ENCODE measurements at places on chromosomes 1 and 21.

DNA sequence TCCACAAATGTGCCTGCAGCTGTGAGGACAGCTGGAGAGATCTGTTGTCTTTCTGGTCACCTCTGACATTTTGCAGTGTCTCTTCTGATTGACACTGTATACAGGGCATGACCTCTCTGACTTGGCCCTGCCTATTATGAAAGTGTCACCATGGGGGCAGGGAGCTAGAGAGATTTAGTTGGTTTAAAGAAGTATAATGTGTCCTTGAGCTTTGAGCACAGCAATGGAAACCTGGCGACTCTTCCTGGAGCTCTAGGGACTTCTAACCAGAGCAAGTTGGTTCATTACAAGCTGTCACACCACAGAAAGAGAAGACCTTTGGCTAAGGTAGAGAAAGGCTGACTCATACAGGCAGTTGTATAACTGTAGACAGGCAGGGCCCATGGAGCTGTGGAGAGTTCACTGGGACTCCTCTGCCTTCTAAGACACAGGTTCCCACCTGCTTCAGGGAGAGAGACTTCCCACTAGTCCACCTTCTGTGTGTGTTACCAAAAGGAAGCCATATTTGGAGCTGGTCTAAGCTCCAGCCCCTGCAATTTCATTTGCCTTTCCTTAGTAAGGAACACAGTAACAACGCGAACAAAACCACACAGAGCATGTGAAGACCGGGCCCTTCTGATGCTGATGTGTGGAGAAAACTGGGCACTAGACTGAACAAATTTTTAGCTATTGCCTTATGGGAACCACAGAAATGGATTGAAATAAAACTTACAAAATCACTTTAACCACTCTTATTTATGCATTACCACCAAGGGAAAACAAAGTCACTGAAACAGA, 90.5 kb upstream of the ADAR start:
- DNase-seq: no peak

GRCh38 chr1:100343897-100344296, 8.4 kb upstream of the CDC14A start:
- no peak for DNase-seq

DNA sequence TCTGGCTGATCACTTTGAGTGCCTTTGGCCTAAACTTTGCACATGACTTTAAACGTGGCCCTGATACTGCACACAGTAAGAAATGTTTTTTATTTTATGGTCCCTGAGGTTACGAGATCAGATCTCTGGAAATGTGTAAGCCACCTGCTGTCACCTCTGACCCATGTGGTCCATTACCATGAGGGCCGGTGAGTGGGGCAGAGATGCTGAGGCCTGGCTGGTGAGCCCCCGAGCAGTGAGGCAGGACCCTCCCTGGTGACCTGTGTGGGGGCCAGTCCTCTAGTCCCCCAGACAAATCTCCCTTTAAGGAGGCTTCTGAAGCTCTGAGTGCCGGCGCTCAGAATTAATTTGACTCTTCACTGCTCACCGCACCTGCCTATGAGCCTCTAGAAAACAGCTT, 12.4 kb downstream of the TFF3 start:
- DNase-seq: no peak

- DNase-seq: no peak
Measured at GRCh38 chr1:238005116-238005515, 114.4 kb upstream of the ZP4 start.

GRCh38 chr1:224565186-224565585, 50.9 kb upstream of the CNIH3 start:
- DNase-seq: no peak

- peak; percentile 42 for DNase-seq
Measured at GRCh38 chr1:159011751-159012150, 2.0 kb downstream of the IFI16 start.

DNA sequence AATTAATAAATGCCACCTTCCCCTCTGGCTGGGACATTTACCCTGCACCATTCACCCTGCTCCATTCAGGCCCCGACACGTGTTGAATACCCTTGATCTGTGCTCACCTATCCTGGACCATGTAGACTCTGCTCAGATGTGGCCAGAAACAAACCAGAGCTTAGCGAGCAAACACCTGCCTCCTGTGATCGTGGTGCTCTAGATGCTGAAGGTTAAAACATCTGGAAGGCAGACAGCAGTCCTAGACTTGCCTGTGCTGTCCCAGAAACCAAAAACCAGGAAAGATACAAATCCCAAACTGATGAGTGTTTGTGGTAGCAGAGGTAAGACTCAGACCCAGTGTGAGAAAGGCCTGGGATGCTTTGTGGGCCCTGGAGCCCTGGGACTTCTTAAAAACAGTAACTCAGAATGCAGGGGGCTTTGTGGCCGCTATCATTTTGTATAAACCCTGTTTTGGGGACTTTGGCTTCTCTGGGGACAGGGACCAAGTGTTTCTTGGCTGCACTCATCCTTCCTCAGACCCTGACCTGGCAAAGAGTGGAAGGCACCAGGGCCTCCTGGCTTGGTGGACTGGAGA, 99.6 kb downstream of the DMRTB1 start:
- no peak for DNase-seq

- no peak for DNase-seq
Measured at GRCh38 chr1:101915597-101915996, 81.1 kb downstream of the OLFM3 start.

- DNase-seq: peak; percentile 10
Measured at GRCh38 chr1:186094172-186094571, 280.9 kb downstream of the TPR start.

GRCh38 chr1:220680085-220680687, 10.0 kb upstream of the C1orf115 start:
- DNase-seq: peak; percentile 60

- DNase-seq: no peak
Measured at GRCh38 chr1:182376936-182377574, 14.5 kb downstream of the GLUL start.

DNA sequence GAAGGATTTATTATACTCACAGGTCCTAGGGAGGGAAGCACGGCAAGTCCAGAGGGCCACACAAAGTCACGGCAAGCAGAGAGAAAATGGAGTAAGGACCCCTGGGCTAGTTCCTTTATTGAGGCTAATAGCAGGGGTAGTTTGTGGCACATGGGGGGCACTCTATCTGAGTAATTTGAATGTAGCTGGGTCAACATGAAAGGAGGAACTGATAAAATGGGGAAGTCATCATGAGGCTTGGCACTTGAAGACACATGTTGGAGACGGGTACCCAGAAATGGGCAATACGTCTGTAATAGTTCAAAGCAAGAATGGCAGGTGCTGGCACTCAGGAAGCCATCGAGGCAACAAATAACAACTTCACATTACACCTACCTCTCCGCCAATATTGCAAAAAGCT, 1136.4 kb downstream of the MRPL39 start:
- DNase-seq: peak; percentile 8

- no peak for DNase-seq
Measured at GRCh38 chr1:74933500-74933899, 200.5 kb downstream of the TYW3 start.

DNA sequence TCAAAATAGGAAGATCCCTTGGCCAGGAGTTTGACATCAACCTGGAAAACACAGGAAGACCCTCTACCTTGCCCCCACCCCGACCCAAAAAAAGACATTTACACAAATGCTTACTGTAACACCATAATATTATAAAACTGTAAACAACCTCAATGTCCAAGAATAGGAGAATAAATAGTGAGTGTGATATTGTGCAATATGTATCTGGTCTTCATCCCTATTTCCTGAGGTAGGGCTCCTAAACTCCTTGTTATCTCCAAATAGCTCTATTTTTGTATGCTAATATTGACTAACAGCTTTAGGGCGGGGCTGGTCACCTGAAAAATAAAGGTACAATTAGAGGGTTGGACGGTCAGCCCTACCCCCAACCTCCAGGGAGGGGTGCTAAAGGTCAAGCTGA, 23.5 kb downstream of the RSBN1 start:
- no peak for DNase-seq

GRCh38 chr21:31103571-31104265, 65.4 kb upstream of the KRTAP19-8 start:
- no peak for DNase-seq

DNA sequence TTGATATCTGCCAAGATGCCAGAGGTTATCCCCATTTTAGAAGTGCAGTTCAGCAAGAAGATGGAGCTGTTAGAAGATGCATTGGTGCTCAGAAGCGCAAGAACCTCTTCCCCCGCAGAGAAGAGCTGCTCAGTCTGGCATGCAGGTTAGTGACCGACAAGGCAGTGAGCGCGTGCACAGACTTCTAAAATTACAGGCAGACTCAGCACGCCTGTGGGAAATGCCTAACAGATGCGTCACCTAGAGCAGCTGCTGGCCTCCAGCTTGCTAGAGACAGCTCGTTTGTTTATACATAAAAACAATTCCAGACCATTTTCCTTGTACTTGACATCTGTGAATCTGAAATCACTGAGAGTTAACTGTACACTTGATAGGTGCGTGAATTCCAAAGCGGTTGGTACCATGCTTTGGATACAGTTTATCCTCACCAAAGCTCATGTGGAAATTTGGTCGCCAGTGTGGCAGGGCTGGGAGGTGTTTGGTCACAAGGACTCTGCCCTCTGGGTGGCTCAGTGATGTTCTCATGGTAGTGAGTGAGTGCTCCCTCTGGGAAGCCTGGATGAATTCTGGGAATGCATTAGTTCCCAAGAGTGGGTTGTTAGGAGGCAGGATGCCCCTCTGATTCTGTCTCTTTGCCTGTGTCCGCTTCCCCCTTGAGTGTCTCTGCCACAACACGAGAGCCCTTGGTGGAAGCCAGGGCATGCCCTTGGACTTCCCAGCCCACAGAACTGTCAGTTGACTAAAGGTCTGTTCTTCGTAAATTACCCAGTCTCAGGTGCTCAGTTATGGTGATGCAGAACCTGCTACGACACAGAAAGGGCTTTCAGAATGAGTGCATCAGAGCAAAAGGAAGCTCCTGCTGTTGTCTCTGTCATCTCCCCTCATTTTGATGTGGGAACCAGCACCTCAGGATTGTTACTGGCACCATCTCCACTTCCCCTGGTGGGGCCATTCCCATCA, 24.4 kb downstream of the SNAP47 start:
- no peak for DNase-seq

GRCh38 chr1:57340334-57341070, 83.4 kb downstream of the DAB1 start:
- no peak for DNase-seq

- DNase-seq: no peak
Measured at GRCh38 chr1:85245891-85246290, 13.6 kb downstream of the C1orf52 start.

- DNase-seq: no peak
Measured at GRCh38 chr1:157925419-157926166, 67.9 kb upstream of the KIRREL1 start.

DNA sequence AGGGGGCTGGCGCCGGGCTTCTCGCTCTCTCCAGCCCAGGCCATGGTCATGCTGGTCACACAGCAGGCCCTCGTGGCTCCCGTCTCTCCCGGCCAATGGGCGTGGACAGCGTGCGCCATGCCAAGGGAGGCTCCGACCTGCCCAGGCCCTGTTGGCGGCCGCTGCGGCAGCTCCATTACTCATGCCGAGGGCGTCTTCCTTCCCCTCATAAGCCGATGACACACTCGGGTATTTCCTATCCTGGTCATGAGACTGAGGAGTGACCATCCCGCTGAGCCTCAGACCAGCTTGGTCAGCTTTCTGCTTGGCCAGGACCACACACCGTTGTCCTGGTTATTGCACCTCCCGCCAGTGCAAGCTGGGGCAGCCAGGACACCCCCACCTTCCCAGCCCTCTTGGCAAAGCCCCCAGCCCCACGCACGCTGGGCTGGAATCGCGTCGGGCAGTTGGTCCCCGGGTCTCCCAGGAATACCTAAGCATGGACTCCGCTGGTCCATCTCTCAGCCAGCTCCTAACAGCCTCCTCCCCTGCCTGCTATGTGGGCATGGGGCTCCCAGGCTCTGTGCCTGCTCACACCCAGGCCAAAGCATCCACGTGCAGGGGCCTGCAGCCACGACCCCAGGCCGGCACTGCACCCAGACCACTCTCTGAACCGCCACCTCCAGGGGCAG, 49.8 kb downstream of the ARHGEF16 start:
- no peak for DNase-seq

GRCh38 chr1:26285366-26286063, 5.6 kb downstream of the SH3BGRL3 start:
- peak; percentile 72 for DNase-seq

DNA sequence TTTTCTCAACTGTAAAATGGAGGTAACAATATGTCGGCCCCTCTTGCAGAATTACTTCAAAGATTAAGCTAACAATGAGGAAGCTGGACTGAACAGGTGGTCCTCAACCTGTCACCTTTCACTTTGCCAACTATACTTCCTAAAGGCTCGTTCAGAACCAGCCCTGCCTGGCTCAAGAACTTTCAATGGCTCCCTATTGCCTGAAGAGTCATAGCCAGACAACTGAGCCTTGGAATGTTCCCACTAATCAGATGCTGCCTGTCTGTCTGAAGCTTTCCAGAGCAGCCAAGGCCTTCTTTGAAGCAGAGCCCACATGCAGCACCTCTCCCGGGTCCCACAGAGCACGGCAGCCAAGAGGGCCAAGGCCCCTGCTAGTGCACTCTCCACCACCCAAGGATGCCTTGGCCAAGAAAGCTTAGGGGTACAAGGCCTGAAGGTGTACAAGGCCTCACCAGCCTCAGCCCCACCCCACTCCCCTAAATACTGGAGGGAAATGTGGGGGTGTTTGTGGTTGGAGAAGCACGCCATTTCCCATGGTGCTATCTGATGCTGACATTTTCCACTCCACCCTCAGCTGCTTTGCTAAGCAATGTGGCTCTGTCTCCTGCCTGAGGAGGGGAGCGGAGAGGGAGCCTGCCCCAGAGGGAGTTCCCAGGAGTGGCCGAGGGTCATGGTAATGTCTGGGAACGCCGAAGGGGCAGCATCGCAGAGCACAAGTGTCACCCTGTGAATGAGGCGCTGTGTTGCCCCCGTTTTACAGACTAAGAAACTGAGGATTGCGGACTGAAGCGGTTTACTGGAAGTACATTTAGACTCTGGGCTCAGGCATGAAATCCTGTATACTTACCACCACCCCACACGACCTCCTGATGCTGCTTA, 8.2 kb upstream of the LAPTM5 start:
- peak; percentile 83 for DNase-seq

GRCh38 chr1:58430421-58431275, 115.9 kb downstream of the OMA1 start:
- no peak for DNase-seq

DNA sequence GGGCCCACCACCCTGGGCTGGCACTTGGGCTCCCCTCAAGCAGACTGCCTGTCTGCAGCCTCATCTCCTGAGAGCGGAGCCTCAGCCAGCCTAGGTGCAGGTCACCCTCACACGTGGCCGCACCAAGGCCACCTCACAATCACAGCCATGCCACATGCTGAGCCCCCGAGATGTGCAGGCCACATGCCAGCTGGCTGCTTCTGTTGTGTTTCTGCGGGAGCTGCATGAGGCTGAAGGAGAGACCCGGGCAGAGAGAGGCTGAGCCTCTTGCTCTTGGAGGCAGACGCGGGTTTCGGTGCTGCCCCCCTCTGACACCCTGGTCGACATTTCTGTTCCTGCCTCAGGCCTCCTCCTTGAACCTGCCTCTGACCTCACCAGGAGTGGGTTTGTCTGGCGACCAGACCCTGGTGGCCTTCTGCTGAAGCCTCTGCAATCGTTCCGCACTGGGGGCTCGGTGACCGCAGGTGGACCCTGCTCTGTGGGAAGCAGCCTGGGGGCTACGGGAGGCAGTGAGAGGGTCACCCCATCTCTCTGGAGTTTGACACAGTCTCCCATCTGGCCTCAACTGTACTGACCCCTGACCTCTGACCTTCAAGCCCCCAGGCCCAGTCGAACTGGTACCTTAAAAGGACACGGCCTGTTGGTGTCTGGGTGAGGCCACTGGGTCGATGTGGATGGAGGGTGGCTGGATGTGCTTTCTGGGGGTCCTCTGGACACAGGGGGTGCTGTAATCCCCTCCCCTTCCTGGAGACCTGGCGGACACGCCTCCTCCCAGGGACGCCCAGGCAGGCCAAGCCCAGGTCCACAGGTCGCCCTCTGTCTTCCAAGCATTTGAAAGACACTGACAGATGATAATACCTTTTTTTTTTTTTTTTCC, 13.0 kb upstream of the C1orf174 start:
- no peak for DNase-seq

All from hematopoietic multipotent progenitor cell treated with erythropoietin and hydrocortisone succinate and interleukin-3 and kit ligand, for 6 days (in vitro differentiated cells).